RKO (cell line): ENCODE measurements at places on chromosomes 11 and 22.

DNA sequence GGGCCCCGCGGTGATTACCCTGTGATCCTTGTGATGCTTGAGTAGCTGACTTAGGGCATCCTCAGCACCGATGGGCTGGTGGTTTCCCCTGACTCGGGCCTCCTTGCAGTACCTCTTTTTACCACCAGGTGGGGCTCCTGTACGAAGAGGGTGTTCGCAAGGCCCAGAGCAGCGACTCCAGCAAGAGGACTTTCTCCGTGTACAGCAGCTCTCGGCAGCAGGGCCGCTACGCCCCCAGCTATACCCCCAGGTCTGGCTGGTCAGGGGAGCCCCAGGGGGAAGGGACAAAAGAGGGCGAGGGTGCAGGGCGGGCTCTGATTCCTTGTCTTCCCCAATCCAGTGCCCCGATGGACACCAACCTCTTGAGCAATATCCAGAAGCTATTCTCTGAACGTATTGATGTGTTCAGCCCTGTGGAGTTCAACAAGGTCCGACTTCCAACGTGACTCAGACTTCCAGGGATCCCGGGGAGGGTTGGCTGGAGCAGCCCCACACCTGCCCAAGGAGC is 1.3 kb upstream of the TM7SF2 start:
- peak; percentile 88 for DNase-seq

DNA sequence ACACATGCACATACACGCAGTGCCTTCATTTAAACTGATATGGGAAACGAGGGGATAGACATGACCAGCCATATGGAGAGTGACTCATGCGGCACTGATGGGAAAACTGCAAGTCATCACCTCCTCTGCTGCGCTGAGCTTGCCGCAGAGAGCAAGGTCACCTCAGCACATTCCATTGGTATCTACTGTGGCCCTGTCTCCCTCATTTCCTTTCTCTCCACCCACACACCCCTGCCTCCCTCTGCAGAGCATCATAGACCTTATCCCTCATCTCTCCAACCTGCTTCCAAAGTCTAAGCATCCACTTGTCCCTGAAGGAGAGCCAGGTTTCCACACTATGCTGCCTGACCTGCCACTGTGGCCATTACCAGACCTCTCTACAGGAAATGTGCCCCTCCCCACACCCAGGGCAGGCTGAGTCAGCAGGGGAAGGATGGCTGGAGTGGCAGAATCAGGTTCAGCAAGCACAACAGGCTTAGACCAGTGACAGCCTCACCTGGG is 116.9 kb upstream of the SNX19 start:
- DNase-seq = peak; percentile 77

- no peak for DNase-seq
These were observed 6.7 kb downstream of the SLC22A12 start for GRCh38 chr11:64597671-64598101.

GRCh38 chr11:93520726-93521509 is 22.3 kb downstream of the SMCO4 start:
- no peak for DNase-seq
